ENCODE measurements at places on chromosomes 6 and 20.
A peak's percentile ranks its signal among the peaks of the same experiment; 100 is the strongest.

DNA sequence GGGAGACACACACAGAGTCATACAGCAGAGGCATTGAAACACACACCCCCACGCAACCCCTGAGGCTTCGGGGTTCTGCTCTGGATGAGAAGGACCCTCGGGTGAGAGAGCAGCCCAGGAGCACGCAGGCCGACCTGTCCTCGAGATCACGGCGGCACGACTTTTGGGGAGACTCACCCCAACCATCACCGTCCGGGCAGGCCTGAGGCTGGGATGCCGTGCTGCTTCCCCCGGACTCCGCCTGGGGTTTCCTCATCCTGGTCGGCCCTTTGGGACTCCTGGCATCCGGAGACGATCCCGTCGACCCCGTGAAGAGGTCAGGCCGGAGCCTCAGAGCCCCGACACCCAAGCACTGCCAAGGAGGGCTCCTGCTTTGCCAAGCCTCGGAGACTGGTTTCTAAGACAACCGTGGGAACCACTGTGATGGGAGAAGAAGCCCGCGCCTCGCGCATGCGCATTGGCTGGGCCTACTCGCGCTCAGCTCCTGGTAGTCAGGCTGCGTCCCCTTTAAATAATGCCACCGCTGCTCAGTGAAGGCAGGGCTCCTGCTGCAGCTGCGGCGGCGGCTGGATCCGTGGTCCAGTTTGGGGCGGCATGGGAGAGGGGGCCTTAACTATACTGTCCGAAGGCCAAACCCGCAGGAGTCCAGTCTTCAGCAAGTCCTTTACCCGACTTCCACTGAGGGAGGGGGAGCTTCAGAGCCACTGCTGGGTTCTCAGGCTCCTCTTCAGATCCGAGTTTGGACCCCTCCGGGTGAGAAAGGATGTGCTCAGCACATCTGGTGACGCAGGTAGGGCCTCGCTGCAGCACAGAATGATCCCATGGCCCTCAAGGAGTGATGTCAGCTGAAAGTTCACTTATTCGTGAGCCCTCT lies 171.4 kb upstream of the ZNF337 start:
- DNase-seq, result peak; percentile 43

DNA sequence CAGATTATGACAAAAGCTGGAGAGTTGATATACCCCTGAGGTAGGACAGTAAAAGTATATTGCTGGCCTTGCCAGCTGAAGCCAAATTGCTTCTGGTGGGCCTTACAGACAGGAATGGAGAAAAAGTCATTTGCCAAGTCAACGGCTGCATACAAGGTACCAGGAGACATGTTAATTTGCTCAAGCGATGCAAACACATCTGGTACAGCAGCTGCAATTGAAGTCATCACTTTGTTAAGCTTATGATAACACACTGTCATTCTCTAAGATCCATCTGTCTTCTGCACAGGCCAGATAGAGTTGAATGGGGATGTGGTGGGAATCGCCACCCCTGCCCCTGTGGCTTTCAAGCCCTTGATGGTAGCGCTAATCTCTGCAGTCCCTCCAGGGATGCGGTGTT lies 40.4 kb upstream of the POPDC3 start:
- DNase-seq, result no peak

GRCh38 chr20:10061641-10062040 lies 26.9 kb downstream of the ANKEF1 start:
- DNase-seq, result no peak

GRCh38 chr20:53872081-53872541 lies 198.3 kb downstream of the BCAS1 start:
- no peak for DNase-seq

GRCh38 chr20:17482536-17482935 lies 48.6 kb downstream of the BFSP1 start:
- DNase-seq, result no peak

Measured in stimulated activated CD8-positive, alpha-beta memory T cell treated with anti-CD3 and anti-CD28 coated beads, Interleukin-15, amount 100 ng/mL, for 48 hours (primary cell).